Stimulated activated CD8-positive, alpha-beta memory T cell treated with anti-CD3 and anti-CD28 coated beads, Interleukin-4, amount 100 ng/mL, for 24 hours (primary cell): ENCODE measurements at places on chromosomes 12 and 14.

GRCh38 chr14:104680056-104680805, 9.2 kb upstream of the INF2 start:
- no peak for DNase-seq

GRCh38 chr14:96077983-96078624, 38.9 kb downstream of the C14orf132 start:
- no peak for DNase-seq

DNA sequence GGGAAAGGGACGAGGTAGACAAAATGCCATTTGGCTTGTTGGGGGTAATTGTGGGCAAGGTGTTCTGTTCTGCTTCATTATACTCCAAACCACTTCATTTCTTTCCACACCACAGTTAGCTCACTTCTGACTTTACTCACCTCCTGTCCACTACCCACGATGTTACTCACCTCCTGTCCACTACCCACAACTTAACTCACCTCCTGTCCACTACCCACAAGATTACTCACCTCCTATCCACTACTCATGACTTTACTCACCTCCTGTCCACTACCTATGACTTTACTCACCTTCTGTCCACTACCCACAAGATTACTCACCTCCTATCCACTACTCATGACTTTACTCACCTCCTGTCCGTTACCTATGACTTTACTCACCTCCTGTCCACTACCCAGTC, 10.1 kb upstream of the TWF1 start:
- no peak for DNase-seq

GRCh38 chr14:57785058-57785457, 80.8 kb downstream of the SLC35F4 start:
- DNase-seq, result no peak

DNA sequence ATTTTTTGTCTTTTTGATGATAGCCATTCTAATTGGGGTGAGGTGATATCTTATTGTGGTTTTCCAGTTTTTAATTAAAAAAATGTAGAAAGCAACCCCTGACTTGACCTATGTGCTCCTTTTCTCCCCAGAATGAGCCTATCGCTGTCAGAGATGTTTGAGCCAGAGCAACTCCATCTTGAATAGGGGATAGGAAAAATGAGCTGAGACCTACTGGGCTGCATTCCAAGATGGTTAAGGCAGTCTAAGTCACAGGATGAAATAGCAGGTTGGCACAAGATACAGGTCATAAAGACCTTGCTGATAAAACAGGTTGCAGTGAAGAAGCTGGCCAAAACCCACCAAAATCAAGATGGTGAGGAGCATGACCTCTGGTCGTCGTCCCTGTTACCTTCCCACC, 13.8 kb downstream of the ERP27 start:
- no peak for DNase-seq

- DNase-seq, result no peak
These were observed 574 bp downstream of the GLRX5 start for GRCh38 chr14:95535226-95536021.

GRCh38 chr14:69674546-69675244, 63.3 kb downstream of the SUSD6 start:
- DNase-seq, result no peak

GRCh38 chr12:13223179-13223804, 26.8 kb downstream of the EMP1 start:
- DNase-seq, result no peak

- DNase-seq, result no peak
These were observed 10.0 kb upstream of the CDCA4 start for GRCh38 chr14:105030836-105031396.

DNA sequence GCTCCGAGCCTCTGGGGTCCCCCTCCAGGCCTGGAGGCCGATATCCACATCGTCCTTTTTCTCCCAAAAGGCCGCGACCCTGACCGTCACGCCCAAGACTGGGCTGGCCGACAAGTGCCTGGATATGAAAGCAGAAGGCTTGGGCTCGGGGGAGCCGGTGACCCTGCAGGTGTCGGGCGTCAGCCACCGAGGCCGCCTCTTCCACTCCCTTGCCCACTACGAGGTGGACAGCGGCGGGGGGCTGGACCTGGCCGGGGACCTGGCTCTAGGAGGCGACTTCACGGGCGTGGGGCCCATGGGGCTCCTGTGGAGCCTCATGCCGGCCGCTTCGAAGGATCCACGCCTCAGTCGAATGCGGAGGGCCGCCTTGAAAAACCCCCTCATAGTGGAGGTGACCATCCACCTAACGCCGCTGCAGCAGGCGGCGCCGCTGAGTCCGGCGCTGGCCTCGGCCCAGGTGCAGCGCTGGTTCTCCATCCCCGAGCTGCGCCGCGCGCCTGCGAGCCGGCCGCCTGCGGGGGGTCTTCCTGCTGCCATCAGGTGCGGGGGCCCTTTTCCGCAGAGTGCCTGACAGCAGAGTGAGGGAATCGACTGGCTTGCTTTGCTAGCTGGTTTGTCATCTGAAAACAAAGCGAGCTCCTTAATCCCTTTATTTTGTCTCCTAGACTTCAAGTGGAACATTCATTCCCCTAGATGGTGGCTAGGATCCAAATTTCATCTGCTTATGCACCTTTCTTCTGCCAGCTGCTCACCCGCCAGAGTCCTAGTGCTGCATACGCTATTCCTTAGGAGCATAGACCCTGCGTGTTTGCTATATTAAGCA, 10.6 kb upstream of the DNAL1 start:
- DNase-seq, result no peak

- no peak for DNase-seq
These were observed 101.7 kb downstream of the KIF21A start for GRCh38 chr12:39341179-39341578.

- DNase-seq, result no peak
These were observed 151.6 kb downstream of the KICS2 start for GRCh38 chr12:64070454-64070853.

DNA sequence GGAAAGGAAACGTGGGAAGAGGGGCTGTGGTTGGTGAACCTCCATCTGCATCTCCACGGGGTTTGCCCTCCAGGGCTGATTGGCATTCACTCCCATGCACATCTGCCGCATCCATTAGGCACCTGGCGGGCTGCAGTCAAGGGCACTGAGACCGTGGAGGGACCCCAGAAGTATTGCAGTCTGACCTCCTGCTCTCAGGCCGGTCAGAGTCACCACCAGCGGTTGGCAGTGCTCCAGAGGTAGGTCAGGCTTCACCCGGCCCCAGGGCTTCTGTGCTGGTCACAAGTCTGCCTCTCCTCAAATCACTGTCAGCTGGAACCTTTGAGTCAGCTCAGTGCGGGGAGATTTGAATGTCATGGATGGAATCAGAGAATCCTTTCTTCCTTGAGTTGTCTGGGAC, 132.3 kb downstream of the PAPOLA start:
- DNase-seq, result no peak

DNA sequence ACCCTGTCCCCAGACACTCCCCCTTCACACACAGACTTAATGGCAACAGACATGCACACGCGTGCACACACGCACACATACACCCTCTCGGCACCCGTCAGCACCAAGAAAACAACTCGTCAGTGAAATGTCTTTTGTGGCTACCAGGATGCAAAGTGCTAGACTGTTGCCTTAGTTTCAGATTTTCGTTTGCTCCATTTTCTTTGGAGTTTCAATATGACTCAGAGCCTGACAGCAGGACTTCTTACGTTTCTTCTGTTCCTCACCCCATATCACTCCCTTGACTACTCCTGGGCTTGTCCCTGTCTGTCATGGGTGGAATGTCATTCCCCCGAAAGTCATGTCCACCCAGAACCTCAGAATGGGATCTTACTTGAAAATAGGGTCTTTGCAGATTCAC, 182.9 kb downstream of the GLT1D1 start:
- DNase-seq, result no peak

DNA sequence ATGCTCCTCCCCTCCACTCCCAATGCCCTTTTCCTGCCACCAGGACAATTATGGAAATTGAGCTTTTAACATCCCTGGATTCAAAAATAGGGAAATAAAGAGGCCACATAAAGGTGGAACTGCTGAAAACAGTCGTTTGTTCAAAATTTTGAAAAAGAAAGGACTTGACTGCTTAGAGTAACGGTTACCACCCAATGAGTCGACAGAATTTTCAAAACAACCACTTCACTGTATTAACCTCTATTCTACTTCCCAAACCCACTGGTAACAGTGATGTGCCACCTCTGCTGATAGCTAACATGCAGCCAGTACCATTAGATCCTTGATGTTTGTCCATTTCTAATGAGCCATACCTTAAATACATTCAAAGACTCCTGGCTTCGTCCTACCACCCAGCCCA, 4.9 kb downstream of the ST8SIA1 start:
- DNase-seq, result no peak

GRCh38 chr14:99199846-99200653, 71.9 kb downstream of the BCL11B start:
- DNase-seq, result no peak

DNA sequence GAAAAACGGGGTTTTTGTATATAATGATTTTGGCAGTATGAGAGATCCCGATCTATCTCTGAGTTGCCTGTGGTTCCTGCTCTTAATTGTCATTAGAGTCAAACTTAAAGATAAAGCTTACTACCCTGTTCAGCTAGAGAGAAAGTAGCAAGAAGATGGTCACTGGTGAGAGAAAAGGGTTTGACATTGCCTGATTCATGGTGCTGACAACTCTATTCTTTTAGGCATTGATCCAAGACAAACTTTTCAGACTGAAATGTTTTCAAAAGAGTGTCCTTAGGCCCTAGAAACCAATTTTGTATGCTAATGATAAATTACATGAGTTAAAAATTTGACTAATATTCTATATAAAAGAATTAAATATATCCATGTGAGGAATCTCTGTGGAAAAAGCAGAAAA, 35.1 kb downstream of the PELI2 start:
- DNase-seq, result no peak

DNA sequence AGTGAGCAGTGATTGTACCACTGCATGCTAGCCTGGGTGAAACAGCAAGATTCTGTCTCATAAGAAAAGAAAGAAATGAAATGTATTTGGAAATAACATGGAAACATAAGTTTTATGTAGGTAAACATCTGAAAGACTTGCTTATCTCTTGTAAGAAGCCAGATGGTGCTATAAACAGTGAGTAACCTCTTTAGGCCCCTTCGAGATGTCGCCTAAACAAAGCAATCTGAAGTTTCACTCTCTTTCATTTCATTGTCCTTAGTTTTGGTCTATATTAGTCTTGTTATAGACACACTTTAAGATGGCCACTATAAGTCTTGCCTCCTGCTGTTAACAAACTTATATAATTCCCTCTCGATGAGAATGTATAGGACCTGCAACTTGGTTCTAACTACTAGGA, 472.6 kb upstream of the ATP2B1 start:
- DNase-seq, result no peak

GRCh38 chr12:76451528-76451927, 103.3 kb upstream of the BBS10 start:
- no peak for DNase-seq

GRCh38 chr12:122199484-122200355, 3.8 kb upstream of the B3GNT4 start:
- no peak for DNase-seq

DNA sequence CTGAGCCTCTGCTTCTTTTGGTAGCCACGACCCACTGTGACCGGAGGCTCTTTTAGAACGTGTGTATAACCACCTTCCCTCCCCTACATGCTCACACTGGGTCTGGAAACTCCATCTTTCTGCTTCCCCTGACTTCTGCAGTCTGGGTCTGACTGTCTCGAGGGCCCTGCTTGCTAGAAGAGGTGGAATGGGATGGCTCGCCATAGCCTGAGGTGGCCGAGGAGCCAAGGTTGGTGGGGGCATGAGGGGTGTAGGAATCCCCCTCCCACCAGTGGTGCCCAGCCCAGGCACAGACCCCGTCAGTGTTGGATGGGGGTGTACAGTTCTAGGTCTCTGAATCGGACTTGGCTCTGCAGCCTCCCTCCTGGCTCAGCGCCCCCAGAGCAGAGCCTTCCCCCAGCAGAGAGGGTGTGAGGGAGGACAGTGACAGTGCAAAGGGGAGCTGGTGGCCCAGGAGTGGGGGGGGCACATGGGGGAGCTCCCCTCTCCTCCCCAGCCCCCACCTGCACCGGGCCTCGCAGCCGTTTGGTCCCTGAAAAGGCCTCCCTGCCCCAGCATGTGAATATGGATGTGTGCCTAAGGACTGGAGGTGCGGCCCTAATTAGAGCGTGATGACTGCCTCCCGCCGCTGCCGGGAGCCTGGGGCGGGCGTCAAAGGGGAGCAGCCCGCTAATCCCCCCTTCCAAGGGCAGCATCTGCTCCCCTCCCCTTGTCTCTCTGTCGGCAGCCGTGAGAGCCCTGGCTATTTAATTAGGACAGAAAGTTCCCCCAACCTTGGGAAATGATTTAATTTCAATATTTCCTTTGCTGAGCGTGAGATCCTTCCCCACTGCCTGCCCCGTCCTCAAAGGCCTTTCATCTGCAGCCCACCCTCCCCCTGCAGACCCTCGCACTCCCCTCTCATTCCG, 196.2 kb upstream of the C14orf180 start:
- no peak for DNase-seq

GRCh38 chr14:97230051-97230450, 432.9 kb downstream of the VRK1 start:
- DNase-seq, result no peak

GRCh38 chr14:49920935-49921334, 28.1 kb downstream of the ARF6 start:
- DNase-seq, result no peak

- DNase-seq, result no peak
These were observed 284.8 kb downstream of the FBXL14 start for GRCh38 chr12:1309613-1310012.

DNA sequence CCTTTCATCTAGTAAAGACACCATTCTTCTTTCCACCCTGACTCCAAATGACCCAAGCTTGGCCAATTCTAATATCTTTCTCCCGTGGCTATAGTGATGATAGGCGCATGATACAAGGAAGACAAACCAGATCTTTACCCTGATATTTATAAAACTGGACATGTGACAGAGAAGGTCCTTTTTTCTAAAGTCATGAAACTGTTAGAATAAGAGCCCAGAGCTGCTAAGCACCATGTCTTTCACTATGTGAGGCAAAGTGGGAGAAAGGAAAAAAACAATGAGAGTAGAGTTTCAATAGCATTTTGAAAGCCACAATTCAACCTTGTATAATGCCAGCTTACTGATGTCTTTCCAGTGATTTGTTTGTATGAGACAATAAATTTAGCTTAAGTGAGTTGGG, 212.4 kb downstream of the RASSF9 start:
- DNase-seq, result no peak

- DNase-seq, result no peak
These were observed 53.7 kb upstream of the OTOGL start for GRCh38 chr12:80045594-80045993.

DNA sequence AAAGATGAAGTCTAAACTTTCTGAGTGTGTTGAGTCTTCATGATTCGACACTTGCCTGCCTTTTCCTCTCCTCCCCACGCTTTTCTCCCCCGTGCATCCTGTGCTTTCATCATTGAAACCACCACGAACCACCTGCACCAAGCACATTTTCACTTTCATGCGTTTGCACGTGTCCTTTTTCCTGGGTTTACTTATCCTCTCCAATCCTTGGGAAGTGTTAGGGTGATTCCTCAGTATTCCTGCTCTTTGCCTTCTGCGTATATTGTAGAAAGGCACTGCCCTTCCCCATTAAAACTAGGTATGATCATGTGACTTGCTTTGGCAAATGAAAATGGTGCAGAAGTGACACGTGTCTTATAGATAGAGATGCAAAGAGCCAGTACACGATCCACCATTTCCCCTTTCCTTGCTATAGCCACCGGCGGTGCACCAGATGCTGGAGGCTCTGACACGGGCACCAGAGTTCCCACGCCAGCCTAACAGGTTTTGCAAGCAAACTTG, 106.6 kb downstream of the BRMS1L start:
- peak; percentile 10 for DNase-seq
